ENCODE measurements at places on chromosomes 2 and 18. TPM values are rescaled to one million over a fixed set of nuclear protein-coding genes. Genes with fewer than 3 reads are reported as not detected.

The VWC2L gene
- total RNA-seq = not detected

DNA sequence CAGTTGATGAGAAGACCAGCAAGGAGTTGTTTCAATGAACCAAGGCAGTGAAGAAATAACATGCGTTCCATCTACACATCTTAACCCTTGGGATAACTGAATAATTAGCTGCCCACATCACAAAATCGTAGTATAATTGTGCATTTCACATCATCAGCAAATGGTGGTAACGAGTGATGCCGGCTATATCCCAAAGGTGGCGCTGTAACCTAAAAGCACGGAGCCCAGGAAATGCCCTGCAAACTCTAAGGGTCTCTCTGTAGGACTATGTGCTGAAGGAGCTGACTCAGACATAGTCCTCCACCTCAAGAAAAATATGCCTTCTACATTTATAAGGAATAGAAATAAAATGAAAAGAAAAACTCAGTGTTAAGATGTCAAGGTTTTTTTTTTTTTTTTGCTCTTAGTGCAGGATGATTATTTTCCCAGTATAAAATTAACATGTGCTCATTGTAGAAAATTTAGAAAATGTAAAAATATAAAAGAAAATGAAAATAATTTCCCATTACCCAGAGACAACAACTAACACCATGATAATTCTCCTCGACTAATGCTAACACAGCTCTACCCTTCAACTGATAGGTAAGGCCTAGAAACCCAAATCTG lies 23.1 kb upstream of the DSG3 start:
- no peak for DNase-seq

GRCh38 chr2:160917850-160918249 lies 242.4 kb upstream of the TANK start:
- DNase-seq = no peak

GRCh38 chr2:149219856-149220255 lies 110.5 kb upstream of the LYPD6 start:
- no peak for DNase-seq

DNA sequence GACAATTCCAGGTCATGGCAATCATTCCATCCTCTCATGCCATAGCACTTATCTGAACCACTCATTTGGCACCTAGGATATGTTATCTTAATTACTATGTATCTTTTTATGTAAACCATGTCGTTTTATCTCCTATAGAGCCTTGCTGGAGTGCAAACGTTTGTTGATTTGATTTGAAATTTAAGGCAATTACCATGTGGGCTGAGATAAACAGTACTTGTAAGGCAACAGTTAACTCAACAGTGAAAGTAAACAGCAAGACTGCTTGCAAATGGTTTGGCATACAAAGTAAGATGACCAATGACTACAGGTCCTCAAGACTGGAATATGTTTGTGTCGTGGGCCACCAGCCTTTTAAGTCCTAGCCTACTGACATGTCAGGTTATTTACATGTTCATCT lies 133.7 kb upstream of the ZFP36L2 start:
- no peak for DNase-seq

DNA sequence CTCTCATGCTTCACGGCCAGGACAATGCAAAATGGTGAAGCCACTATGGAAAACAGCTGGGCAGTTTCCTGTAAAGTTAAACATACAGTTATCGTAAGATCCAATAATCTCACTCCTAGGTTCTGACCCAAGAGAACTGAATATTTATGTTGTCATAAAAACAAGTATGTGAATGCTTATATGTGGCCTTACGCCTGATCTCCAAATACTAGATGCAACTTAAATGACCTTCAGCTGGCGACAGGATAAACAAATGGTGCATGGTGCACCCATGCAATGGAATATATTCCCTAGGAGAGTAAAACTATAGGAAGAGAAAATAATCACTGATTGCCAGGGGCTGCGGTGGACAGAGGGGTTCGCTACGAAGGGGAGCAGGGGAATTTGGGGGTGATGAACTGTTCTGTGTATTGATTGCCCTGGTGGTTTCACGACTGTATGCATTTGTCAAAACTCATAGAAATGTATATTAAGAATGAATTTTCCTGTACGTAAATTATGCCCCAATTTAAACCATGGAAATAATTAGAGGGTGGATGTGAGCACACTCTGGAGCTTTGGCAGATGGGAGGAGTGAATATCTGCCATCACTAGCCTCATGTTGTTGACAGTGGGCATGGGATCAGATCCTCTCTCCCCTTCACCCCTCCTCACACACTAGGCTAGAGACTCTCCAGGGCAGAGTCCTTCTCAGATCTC lies 100.8 kb upstream of the MYCN start:
- no peak for DNase-seq

- no peak for DNase-seq
Observed at GRCh38 chr2:46258937-46259776, 38.0 kb upstream of the EPAS1 start.

DNA sequence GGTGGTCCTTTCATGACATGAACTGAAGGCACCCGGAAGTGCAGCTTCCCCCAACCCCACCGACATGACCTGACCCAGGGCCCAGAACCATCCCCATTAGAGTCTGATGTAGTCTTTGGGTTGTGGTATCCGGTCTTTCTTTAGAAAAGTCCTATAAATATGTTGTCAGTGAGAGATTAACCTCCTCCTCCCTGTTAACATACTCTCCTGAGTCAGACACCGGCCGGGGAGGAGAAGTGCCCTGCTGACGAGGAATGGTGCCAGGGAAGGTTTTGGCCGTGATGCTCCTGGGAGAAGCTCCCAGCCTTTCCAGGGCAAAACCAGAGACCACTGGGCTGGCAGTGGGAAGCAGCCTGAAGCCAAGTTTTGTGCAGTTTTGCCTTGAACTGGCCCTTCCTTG lies 109.0 kb downstream of the LAMA3 start:
- no peak for DNase-seq

GRCh38 chr18:59218018-59218417 lies 1.9 kb upstream of the GRP start:
- DNase-seq = no peak

Data from HFFc6 (cell line).